Retina (tissue), 1 donor: ENCODE measurements at places on chromosomes 2 and 18.

- DNase-seq, result no peak
Observed at GRCh38 chr18:11119959-11120587, 29.3 kb downstream of the PIEZO2 start.

DNA sequence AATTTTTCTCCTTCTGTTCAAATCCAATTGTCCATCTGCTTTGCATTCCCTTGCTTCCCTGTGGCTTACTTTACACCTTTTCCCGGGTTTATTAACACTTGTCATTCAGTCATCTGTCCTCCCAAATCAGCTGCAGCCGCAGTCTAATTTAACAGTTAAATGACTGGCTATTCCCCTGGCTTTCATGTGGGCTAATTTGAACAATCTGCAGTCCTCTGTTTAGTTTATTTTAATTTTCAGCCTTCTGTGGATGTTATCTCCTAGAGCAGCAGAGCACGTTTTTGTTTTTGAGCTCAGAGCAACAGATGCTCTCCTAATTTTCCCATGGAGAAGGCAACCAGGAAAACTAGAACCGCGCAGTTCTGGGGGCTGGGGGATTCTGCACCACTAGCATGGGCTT lies 55.0 kb downstream of the MEP1B start:
- DNase-seq, result no peak

GRCh38 chr2:64750001-64750816 lies 96.5 kb upstream of the SERTAD2 start:
- peak; percentile 68 for DNase-seq

GRCh38 chr2:148577845-148578492 lies 66.6 kb upstream of the EPC2 start:
- DNase-seq, result no peak

GRCh38 chr2:203909261-203909967 lies 27.1 kb upstream of the ICOS start:
- DNase-seq, result peak; percentile 35

DNA sequence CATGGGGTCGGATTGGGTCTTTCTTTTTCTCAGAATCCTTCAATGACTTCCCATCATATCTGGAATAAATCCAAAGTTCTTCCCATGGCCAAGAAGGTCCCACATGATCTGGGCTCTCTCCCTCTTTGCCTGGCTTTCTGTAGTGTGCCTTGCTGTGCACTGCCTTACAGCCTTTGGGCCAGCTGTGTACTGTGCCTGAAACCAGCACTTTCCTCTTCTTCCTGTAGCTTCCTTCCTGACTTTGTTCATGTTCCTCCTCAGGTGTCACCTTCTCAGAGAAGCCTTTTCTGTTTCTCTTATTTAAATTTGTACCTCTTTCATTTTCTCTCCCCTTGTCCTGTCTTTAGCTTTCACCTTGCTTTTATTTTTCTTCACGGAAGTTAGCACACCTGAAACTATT lies 4.3 kb upstream of the CDCA7 start:
- no peak for DNase-seq

- DNase-seq, result no peak
Observed at GRCh38 chr2:217878915-217879590, 123.7 kb downstream of the TNS1 start.

- DNase-seq, result no peak
Observed at GRCh38 chr2:36480636-36481035, 117.3 kb downstream of the FEZ2 start.

GRCh38 chr2:11852526-11853196 lies 106.2 kb downstream of the LPIN1 start:
- DNase-seq, result no peak

DNA sequence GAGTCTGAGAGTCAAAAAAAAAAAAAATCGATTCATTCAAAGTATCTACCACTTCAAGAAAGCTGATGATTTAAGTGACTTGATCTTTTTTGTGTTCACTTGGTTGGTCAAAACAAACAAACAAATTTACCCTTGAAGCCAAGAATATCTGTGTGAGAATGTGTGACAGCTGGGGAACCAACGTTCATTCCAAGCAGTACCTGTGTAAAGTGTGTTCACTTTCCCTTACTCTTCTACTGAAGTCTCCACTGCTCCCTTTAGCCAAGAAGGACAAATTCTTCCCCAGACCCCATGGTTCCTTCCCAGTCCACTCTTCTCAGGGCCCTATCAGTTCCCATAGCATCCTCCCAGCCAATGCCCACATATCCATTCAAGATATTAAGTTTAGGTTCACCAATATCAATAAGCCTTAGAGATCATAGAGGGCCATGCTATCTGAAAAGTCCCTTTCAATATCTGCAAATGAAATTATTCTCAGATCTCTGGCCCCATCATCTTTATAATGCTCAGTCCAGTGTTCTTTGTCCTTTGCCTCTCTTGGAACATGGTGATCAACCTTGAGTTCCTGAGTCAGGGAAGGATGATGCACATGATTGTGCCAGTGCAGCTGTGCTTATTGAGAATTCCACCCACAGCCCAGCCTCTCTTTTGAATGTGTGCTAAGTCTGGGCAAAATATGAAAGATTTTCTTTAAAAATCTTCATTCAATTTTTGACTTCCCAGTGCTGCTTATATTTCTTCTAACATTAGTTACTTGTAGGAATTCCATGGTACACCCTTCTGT lies 82.8 kb upstream of the DTNA start:
- DNase-seq, result no peak

DNA sequence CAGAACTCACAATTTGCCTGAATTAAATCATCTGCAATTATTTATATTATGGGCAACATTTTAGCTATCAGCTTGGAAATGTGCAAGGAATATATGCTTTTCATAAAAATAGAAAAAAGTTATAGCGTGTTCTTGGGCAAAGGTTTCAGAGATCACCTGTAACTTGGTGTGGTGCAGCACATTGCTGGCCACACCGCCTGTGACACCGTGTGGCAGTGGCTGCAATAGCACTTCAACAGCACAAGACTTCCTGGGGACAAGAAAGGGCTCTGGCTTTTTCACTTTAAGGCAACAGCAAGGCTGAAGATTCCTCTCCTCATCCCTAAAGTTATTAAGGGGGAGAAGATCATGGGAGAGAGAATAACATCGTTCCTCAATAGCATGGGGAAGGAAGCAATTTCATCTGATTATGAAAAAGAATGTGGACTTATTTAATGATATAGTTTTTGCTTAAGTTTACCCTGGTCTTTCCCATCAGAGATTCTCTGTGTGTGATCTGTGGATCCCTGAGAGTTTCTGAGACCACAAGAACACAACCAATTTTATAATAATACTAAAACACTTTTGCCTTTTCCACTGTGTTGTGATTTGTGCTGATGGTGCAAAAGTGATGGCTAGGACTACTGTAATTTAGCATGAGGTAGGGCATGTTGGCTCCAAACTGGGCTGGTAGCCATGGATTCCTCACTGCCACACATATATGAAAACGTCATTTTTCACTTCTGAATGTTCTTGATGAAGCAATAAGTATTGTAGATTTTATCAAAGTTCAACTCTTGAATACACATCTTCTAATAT lies 15.0 kb upstream of the SERPINB3 start:
- DNase-seq, result no peak
